Activated CD4-positive, CD25-positive, alpha-beta regulatory T cell (primary cell): ENCODE measurements at places on chromosomes 7 and 10.

DNA sequence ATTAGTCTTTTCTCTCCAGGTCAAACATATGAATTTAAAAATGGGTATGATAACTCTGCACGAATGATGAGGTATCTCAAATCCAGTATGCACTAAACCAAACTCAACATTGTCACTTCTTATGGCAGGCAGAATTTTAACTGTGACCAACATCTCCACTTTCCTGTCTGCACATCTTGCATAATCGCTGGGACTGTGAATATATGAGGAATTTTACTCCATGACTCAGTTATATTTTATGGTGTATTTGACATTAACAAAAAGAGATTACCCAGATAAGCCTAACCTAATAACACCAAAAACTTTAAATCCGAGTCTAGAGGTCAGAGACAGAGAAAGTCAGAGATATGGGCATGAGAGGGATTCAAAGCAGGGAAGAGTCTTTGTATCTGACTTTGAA, 454.5 kb upstream of the SEMA3D start:
- DNase-seq: no peak

DNA sequence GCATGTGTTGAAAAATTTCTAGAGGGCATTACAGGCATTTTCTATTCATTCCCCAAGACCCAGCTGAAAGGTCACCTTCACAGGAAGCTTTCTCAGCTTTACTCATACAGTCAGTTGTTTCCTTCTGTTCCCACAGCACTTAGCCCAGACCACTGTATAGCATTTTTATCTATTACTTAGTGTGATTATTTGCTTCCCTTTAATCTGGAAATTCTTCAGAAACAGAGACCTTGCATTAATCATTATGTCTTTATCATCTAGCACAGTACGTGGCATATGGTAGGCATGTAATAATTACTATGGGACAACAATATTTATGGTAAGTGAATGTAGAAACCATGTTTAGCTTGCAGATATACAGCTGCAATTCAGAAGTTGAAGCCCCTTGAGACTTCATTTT, 38.2 kb upstream of the CDK6 start:
- DNase-seq: no peak

DNA sequence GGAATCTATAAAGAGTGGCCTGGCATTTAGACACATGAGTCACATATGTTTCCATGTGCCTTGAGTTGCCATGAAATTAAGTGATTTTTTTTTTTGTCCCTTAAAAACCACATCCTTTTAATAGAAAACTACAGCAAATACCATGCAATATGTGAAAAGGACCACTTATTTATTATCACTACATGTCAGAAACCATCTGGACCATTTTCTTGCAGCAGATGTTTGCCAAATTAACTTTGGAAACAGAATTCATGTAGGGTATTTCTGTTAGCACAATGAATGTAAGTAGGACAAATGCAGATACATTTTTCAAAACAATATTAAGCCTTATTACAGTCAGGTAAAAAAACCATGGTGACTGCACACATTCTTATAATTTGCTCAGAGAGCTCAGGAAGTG, 230.6 kb downstream of the REEP3 start:
- no peak for DNase-seq

DNA sequence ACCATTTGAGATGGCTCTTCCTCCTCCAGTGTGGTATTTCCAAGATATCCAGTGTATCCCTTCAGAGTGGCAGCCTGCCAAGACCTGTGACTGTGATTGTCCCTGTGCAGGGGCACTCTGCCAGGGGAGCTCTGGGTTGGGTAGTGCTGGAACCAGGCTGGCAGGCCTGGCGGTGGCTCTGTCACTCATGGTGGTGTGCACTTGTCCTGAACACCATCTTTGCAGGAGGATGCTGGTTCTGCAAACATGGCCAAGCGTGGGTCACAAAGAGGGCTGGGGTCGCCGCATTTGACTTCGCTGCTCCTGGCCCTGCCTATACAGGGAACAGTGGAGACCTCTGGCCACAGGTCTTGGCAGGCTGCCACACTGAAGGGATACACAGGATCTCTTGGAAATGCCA, 205.2 kb downstream of the PRPF18 start:
- no peak for DNase-seq

DNA sequence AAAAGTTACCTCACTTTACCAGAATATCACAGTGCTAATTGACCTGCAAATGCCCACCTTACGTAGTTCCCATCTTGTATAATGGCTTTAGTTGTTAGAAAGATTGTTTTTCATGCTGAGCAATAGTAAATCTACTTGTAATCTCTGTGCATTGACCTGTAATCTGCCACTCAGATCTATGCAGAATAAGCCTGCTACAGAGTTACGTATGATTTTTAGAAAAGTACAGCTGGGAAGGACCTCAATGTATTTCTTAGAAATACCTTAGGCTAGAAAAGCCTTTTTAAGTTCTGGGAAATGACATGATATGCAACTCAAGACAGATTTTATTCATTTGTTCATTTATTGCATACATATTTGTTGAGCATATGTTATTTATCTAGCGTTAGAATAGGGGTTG, 530.9 kb downstream of the SORCS3 start:
- no peak for DNase-seq

DNA sequence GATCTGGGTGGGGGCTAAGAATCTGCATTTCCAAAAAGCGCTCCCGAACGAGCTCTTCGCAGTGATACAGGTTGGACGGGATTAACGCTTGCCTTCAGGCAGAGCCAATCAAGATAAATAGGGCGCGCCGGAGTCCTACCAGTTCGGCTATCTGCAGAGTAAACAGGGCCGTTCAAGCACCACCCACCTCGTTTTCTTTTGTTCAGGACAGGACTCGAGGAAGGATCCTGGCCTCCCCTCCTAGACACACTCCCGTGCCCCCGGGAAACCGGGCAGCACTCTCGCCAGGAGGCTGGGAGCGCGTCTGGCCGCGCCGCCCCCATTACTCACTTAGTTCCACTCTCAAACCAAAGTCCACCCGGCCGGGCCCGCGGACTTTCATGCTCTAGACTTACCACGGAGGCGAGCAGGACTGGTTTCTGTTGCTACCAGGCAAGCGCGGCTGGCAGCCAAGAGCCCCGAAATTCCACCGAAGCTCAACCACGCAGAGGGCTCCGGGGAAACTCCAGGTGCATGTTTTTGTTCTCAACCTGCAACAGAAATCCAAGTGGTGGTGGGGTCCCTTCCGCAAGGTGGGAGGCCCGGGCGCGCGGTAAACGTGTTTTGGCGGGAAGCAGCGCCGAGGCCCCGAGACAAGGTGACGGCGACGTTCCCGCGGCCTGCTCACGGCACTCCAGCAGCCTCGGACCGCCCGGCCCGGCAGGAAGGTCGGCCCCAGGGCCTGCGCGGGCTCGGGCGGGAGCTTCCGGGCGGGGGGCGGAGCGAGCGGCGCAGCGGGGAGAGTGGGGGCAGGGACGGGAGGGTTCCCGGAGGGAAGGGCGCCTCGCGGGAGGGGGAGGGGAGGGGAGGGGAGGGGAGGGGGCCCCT, 12.7 kb downstream of the HNRNPF start:
- DNase-seq: peak; percentile 30

DNA sequence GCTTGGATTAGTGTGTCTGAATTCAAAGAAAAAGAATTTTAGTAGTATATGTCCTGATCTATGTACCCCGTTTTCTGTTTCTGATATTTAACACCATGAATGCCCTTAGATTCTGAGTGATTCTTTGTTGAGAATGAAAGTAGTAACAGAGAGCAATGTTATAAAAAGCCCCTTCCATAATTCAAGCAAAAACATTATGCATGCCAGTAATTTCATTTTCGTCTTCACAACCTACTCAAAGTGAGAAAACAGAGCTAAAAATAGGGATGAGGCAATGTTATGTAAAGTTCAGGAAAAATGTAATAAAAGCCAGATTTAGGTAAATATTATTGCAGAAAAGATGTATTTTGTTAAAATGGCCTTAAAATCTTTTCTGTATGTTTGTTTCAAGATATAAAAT, 28.1 kb downstream of the PTPRZ1 start:
- no peak for DNase-seq

GRCh38 chr10:78942091-78942501, 126.7 kb upstream of the ZMIZ1 start:
- DNase-seq: no peak

- no peak for DNase-seq
Observed at GRCh38 chr7:2172311-2173188, 60.2 kb downstream of the MAD1L1 start.

DNA sequence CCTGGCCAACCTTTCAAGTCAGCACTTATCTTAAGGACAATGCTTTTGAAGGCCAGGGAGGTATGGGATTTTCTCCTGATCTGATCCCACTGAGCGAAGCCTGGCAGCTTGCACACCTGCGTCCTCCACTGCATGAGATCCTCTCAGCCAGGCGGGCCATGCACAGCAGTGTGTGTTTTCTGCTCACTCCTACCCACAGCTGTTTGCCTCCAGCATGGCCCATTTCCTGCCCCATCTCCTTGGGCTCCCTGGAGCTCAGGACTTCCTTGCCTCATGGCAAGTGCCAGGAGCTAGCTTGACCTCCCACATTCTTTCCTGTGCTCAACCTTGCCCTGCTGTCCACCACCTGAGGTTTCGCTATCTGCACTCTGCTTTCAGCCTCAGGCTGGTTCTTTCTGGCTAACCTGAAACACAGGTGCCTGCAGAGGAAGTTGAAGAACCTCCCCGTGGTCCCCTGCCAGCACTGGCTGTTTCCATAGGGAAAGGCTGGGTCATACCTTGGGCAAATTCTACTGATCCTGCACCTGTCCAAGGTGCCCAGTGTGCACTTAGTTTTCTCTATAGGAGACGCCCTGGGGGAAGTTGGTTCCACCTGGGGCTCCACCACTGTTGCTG, 43.9 kb upstream of the EEPD1 start:
- DNase-seq: no peak

DNA sequence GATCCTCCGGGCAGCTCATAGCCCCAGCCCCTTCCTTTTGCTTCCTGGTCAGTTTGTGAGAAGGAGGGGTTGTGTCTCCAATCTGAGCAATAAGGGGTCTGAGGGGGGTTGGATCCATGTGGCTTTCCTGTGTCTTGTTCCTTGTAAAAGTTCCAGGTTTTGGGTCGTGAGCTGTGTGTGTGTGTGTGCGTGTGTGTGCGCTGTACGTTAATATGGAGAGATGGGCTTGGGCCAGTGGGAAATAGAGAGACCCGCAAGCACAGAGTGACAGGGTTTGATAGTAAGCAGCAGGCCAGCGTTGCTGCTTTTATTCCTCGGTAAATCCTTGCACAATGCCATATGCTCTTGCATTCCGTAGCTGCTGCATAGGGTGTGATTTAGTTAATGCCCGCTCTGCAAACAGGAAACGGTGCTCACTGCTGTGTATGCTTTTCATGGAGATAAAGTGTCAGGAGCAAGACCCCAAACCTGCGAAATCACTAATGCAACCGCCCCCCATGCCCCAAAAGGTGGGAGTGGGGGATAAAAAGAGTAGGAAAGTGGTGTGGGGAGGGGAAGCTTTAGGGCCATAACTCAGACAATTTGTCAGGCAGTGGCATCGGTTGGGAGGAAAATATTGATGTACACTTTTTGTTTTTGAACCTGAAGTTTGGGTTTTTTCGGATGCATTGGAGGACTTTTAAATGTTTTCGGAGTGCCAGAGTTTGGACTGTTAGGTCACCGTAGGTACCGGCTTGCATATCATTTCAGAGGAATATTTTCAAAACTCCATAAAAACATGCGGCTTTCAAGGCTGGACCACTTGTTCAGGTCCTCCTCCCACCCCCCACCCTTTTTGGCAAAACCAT, 108.7 kb downstream of the TCF7L2 start:
- no peak for DNase-seq

DNA sequence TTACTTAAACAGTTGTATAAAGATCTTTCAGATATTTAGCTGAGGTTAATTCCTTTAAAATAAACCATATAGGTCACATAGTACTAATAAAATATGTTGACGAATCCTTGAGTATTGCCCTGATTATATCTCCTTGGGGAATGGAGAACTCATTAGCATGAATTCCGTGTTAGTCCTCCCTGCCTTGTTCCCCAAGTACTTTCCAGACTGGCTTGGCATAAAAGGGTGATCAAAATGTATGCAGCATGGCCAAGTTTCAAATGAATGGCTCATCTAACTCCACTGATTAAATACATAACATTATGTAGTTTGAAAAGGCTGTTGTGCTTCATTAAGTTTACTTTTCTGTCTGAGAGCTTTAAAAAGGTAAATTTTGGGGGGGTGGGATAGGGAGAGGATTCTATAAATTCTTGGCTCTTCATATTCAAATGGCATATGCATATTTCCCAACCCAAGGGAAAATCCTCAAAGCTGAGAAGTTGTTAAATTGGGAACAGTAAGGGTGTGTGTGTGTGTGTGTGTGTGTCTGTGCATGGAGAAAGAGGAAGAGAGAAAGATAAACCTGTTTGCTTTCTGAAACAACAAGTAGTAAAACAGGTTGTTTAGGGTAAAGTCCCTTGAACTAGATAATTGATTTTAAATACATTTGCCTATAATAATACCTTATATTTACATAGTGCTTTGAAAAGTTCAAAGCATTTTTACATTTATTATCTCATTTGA, 4.8 kb upstream of the ADD3 start:
- DNase-seq: no peak

DNA sequence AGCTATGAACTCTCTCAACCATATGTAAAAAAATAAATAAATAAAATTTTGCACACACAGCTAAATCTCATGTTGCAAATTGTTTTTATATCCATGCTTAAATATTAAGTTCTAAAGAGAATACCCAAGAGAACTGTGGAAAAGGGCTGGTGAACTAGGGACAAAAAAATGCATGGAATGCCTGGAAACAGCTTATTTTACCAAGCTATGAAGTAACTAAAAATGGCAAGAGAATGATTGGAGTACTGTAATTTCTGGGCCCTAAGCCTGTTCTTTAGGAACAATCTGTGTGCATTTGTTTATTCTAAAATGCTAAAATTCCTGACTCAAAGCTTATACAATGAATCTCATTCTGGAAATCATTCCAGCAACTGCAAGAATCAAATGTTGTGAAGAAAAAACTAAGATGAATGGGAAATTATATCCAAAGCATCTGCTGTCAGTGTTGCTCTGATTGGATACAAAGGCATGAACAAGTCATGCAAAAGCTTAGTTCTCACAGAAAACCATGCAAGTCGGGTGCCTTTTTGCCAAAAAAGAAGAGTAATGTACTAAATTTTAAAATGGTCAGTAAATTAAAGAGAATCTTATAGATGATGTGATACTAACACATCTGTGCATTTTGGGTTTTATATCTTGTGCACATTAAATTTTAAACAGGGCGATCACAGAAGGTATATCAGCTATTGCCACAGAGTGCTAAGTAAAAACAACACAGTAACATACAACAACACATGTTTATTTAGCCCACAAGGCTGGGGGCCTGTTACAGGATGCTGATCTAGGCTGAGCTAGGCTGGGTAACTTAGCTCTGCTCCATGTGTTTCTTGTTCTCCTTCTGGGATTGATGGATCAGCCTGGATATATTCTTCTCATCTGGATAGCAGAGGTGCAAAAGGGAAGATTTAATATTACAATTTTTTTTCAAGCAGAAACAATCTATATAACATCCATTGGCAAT, 453.5 kb upstream of the SEMA3A start:
- DNase-seq: no peak
